Epithelial cell of umbilical artery (primary cell): ENCODE measurements at places on chromosomes 1 and 21. TPM values are rescaled to one million over a fixed set of nuclear protein-coding genes. Genes with fewer than 3 reads are reported as not detected.

Gene MTARC2
- total RNA-seq = 5.8 and 10.9 TPM in 2 replicates

Gene TRAPPC10
- 14.9 and 19.5 TPM in 2 replicates for total RNA-seq

Gene MEX3A
- total RNA-seq = 4.7 and 5.8 TPM in 2 replicates

Gene RGS4
- 230 and 235 TPM in 2 replicates for total RNA-seq

Gene HPCAL4
- not detected in 2 replicates for total RNA-seq

Gene KRTAP21-1
- not detected in 2 replicates for total RNA-seq

Gene MNDA
- not detected in 2 replicates for total RNA-seq

Gene KRTAP12-2
- total RNA-seq = not detected in 2 replicates

Gene C1orf167
- total RNA-seq = not detected in 2 replicates

Gene SYPL2
- total RNA-seq = not detected in 2 replicates

Gene FCGR2B
- under 0.01 TPM in 1 of 2 replicates, not detected in the other for total RNA-seq

Gene PRKAA2
- total RNA-seq = 2.3 and 3.8 TPM in 2 replicates

Gene NR0B2
- not detected in 2 replicates for total RNA-seq

Gene RYR2
- not detected in 2 replicates for total RNA-seq

Gene SPATA17
- total RNA-seq = under 0.01 TPM in 1 of 2 replicates, not detected in the other

Gene TMEM52
- total RNA-seq = not detected in 2 replicates

Gene MYOM3
- 0.30 and 0.32 TPM in 2 replicates for total RNA-seq

Gene SDC3
- 4.5 and 5.2 TPM in 2 replicates for total RNA-seq

Gene TLCD4
- under 0.01 TPM in 1 of 2 replicates, not detected in the other for total RNA-seq
